ENCODE measurements at places on chromosomes 7 and 10. TPM values are rescaled to one million over a fixed set of nuclear protein-coding genes. Genes with fewer than 3 reads are reported as not detected.

ACTL6B gene
- total RNA-seq: not detected

GRCh38 chr7:70694434-70694970 lies 437.4 kb upstream of the GALNT17 start:
- no peaks in the 10 kb centered on the region for H3K27me3 ChIP-seq
- H3K36me3 ChIP-seq: no peaks in the 10 kb centered on the region
- H3K27ac ChIP-seq: peak overlapping the region; percentile 86
- DNase-seq: no peak
- peak overlapping the region; percentile 90 for H3K4me3 ChIP-seq

AQP1 gene
- 518 TPM for total RNA-seq

TEX47 gene
- total RNA-seq: not detected

SMO gene
- 23.9 TPM for total RNA-seq

AKR1D1 gene
- not detected for total RNA-seq

MCM10 gene
- total RNA-seq: 0.17 TPM

- no peaks in the 10 kb centered on the region for H3K27me3 ChIP-seq
- H3K27ac ChIP-seq: no peak overlapping the region
- H3K4me1 ChIP-seq: no peaks in the 10 kb centered on the region
- no peak for DNase-seq
- no peaks in the 10 kb centered on the region for H3K36me3 ChIP-seq
Measured at GRCh38 chr10:70774810-70775678, 10.1 kb downstream of the TBATA start.

PLAC9 gene
- total RNA-seq: 41.7 TPM

MUC12 gene
- total RNA-seq: 1.1 TPM

DNA sequence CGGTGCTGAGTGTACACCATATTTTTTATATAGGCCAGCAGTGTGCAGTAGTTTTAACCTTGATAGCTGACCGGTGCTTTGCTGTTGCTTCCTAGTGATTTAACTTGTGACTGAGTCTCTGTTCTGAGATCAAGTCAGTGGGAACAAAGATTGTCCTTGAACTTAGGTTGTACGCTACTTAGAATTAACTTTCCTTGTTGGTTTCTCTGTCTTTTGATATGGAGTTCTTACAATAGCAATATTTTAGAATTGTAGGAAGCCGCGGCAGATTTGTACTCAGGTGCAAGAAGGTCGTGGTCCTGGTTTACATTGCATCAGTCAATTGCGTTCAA lies 1.3 kb downstream of the DDX21 start:
- DNase-seq: no peak
- peaks cover 38% of the 10 kb centered on the region for H3K4me1 ChIP-seq
- H3K4me3 ChIP-seq: peak overlapping the region; percentile 70
